Amniotic stem cell (primary cell): ENCODE measurements at places on chromosomes 1 and 21.
A peak's percentile ranks its signal among the peaks of the same experiment; 100 is the strongest.

DNA sequence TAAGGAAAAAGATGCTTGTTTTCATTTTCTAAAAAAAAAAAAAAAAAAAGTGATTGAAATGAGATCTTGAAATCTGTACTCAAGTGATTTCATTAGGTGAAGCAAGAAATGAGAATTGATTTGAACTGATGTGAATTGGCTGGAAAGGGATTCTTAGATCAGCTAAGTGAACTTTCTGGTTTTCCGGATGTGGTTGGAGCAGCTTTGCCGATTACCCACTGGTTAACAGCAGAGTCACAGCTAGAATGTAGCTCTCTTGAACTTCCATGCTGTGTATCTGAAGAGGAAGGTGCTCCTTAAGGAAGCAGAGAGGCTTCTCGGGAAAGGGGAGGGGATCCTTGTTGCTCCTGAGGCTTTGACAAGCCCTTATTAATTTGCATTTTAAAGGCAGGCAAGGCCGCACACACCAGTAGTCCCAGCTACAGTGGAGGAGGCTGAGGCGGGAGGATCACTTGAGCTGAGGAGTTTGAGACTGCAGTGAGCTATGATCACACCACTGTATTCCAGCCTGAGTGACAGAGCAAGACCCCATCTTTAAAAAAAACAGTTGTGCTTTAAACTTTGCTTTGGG is 28.7 kb upstream of the PWP2 start:
- no peak for DNase-seq

- no peak for DNase-seq
Measured at GRCh38 chr1:210618369-210618768, 289.7 kb downstream of the HHAT start.

DNA sequence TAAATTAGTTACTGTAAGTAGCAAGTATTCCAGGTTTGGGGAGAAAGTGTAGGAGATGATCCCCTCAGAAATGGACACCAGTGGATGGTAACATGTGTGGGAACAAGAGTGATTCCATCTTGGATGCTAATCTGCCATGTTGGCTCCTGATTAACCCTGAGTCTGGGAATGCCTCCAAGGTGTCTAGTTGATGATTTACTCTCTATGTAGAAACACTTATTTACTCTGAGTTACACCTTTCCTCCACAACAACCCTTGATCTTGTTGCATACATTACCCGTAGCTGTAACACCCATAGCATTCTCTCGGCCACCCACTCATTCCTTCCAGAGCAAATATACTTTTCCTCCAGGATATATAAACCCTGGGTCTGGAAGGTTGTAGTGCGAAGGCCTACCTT is 315.9 kb upstream of the GREM2 start:
- DNase-seq = no peak

DNA sequence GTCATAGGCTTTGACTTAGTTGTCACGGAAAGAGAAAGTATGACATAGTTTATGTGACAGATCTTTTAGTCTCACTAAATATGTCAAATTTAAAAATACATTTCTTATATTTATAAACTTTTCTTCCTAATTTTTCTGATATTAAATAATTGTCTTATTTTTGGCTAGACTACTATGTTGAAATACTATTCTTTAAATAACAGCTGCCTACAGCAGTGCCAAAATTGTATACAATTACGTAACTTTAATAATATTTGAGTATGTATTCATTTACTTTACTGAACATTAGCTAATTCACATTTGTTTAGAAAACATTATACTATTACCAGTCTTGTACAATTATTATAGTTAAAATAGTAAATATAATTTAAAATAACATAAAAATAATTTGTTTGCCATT is 137.4 kb downstream of the ADGRL4 start:
- DNase-seq = no peak

GRCh38 chr1:103230061-103230460 is 121.7 kb upstream of the COL11A1 start:
- DNase-seq = no peak

DNA sequence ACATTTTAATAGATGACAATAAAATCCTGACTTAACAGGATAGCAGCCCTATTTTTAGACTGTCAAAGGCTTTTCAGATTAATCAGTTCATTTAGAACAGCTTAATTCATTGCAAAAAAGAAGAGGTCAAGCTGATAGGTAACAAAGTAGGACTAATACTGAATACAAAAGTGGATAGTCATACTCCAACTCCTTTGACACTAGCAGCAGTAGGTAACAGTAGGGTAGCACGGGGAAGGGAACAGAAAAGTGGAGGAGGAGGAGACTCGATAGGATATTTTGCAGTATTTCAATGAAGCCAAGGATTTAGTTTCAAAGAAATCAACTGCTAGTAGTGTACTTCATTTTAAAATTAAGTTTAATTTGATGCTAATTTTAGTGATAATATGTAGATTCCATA is 51.1 kb downstream of the USP1 start:
- no peak for DNase-seq

DNA sequence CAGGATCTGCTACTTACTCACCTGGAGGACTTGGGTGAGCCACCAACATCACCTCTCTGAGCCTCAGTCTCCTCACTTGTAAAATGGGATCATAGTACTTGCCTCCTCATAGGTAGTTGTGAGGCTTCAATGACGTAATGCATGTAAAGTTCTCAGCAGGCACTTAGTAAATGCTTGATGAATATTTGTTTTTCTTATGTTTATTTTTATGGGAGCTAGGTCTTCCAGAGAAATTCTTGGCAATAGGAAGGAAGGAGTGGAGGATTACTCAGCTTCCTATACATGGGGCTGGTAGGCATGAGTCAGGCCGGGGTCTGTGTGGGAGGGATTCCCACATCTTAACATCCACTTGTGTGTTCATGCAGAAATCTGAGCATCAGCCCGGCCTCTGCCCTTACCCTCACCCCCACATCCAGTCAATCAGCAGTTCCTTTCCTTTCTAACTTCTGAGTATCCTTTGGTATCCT is 95.4 kb upstream of the USP24 start:
- peak; percentile 91 for DNase-seq

GRCh38 chr21:16363100-16363499 is 633.3 kb downstream of the USP25 start:
- no peak for DNase-seq

GRCh38 chr1:66671455-66671854 is 80.8 kb upstream of the DYNLT5 start:
- no peak for DNase-seq

DNA sequence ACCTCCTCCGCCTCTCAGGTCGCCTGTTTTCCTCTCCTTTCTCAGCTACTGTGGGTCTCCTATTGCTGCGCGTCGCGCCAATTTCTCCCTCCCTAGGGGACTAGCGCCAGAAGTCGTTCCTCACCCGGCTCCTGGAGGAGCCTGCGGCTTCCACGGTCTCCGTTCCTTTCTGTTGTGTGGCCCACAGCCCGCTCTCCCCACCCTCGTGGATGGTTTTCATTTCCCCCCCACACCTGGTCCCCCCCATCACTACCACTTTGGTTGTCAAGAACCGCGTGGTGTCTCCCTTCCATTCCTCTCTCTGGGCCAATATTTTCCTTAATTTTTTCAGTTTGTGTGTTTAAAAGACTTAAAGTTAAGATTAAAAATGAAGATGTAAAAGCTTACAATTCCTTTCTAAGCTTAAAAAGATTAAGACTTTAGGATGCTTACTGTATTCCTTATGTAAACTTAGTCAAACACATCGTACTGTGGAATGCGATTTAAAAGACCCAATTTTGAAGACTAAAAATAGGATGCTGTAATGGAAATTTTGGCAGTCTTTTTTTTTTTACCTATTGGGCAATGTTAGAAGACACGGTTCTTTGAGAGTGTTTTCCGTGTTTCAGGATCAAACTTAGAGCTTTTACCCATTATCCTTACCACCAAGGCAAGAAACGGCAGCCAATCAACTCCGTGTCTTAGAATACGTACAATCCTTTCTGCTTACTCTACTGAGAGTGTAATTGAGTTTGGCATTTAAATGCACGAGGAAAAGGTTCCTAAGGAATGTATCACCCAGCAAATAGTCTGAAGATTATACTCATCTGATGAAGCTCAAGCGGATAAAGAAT is 773 bp downstream of the CNST start:
- peak; percentile 79 for DNase-seq
